ENCODE measurements at places on chromosomes 5 and 9.

- no peak for DNase-seq
Measured at GRCh38 chr5:132269635-132270334, 12.3 kb downstream of the PDLIM4 start.

GRCh38 chr5:129909225-129909624 is 5.0 kb downstream of the CHSY3 start:
- no peak for DNase-seq

DNA sequence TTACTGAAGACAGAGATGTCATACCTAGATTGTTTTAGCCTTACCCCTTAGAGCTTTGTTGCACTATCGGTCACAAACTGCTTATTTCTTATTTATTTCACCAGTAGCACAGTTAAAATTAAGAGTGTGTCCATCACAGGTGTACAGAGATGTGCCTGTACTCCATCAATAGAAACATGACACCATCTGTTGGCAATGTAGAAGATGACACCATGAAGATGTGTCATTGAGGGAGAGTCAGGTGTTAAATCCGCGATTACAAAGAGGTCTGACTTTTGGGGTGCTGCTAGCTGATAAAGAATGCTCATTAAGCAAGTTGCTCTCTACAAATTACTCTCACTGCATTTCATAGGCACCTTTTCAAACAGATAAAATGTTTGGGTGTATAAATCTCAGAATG is 164.4 kb downstream of the SMARCA2 start:
- DNase-seq = no peak

GRCh38 chr5:25544652-25545249 is 900.0 kb upstream of the CDH10 start:
- DNase-seq = peak; percentile 14

DNA sequence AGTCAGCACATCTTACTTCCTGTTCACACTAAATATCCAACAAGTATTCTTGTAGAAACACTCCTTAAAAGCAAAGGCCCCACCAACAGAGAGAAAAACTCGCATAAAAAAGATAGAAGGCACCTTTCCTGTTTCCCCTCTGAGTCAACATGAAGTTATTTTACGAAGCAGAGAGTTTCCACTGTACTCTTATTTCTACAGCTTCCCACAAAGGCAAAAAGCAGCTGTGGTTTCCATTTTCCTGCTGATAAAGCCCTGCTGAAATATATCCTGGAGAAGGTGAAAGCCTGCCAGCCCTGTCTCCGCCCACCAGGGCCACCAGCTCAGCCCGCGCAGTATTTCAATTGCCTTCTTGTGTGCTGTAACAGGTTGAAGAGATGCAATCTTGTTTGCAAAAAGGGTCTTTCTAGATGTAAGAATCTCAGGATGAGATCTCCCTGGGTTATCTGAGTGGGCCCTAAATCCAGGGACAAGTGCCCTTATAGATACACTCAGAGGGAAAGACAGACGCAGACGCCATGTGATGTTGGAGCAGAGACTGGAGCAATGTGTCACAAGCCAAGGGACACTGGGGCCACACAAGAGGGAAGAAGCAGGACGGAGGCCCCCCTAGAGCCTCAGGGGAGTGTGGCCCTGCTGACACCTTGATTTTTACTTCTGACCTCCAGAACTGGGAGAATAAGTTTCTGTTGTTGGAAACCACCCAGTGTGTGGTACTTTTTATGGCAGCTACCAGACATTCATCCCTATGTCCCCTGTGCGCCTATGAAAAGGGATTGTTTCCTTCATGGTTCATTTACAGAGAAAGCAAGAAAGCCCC is 19.9 kb downstream of the SEMA4D start:
- peak; percentile 83 for DNase-seq

GRCh38 chr5:123170816-123171215 is 81.8 kb downstream of the PRDM6 start:
- no peak for DNase-seq

DNA sequence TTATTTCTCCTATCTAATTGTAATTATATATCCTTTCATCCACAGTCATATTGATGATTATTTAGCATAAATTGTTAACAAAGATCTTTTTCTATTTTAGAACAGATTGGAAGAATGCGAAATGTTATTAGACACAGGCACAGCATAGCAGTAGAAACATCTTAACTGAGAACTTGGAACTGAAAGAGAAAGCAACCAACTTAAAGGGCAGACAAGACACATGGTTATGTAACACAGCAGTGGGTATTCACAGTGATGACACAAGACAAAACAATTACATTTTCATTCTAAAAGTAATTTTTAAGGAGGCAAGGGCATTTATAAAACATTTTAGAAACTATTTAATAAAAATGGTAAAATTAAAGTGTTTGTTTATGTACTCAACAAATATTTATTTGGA is 57.7 kb upstream of the MEF2C start:
- no peak for DNase-seq

DNA sequence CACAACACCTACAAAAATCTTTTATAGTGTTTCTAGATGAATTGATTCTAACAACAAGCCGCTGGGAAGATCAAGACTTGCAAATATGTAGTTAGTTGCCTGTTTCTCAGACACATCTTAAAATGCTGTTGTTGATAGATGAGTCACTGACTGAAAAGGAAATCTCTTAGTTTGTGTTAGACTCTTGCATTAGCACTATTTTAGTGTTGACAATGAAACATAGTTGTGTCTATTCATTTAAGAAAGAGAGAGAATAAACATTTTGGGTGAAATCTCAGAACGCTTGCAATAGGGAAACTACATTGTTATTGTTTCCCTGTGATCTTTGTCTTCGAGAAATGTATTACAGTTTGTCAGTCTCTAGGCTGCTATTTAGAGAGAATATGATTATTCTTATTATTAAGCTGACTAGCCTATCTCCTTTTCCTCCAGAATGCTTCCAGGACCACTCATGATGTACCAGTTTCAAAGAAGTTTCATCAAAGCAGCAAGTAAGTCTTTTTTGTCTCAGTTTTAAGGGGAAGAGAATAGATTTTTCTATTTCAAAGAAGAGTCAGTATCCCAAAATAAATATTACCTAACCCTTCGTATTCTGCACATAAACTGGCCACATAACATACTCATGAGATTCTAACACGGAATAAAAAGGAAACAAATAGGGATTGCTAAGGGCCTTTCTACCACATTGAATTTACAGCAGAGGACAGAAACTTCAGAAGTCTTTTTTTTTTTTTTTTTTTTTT is 285.6 kb downstream of the ARHGAP26 start:
- DNase-seq = no peak

DNA sequence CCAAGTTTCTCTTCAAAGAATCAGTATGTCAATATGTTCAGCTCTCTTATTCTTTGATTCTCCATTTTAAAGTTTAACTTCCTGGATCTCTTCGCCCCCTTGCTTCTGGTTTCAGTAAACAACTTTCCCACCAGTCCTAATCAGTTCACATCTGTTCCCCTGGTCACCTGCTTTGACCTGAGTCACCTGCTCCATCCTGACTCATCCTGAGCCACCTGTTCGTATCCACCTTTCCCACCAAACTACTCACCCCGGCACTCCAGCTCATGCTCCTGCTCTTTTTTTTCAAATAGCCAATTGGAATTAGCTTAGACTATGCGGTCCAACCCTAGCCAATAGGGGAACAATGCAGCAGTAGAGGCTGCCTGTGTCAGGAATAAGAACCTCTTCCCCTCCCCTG is 23.6 kb upstream of the CSF1R start:
- no peak for DNase-seq

DNA sequence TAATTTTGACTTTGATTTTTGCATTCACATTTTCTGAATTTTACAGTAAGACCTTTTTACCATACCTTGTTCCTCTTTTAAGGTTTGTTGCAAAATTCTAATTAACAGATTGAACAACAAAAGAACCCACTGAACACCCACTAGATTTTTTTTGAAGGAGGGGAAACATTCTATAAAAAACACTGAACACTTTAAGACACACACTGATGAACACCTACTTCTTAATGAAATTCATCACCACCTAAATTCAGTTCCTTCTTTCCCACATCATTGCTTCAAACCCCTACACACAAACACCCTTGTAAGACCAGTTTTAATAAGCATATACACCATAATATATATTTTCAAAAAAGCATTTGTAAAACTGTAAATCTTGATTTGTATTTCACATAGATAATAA is 559.0 kb upstream of the MEF2C start:
- no peak for DNase-seq

GRCh38 chr5:66179297-66180051 is 35.4 kb downstream of the SREK1 start:
- no peak for DNase-seq

GRCh38 chr5:162824360-162824759 is 613.0 kb upstream of the CCNG1 start:
- DNase-seq = no peak

DNA sequence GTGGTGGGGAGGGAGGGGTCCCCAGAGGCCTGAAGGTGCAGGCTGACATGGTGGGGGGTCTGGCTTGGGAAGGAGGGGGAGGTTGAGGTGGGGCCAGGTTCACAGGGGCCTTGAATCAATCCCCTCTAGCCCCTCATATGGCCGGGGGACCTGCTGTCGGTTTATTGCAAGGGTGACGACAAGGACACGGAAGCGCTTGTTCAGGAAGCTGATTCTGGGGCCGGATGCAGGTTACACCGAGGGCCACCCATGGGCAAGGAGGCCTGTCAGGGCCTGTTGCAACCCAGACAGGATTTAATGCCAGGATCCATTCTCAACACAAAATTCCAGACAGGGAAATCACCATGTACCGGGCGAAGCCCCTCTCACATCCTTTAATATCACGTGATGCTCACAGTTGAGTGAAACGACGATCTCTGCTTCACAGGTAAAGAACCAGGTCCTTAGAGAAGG is 41.6 kb upstream of the SYNPO start:
- DNase-seq = no peak

DNA sequence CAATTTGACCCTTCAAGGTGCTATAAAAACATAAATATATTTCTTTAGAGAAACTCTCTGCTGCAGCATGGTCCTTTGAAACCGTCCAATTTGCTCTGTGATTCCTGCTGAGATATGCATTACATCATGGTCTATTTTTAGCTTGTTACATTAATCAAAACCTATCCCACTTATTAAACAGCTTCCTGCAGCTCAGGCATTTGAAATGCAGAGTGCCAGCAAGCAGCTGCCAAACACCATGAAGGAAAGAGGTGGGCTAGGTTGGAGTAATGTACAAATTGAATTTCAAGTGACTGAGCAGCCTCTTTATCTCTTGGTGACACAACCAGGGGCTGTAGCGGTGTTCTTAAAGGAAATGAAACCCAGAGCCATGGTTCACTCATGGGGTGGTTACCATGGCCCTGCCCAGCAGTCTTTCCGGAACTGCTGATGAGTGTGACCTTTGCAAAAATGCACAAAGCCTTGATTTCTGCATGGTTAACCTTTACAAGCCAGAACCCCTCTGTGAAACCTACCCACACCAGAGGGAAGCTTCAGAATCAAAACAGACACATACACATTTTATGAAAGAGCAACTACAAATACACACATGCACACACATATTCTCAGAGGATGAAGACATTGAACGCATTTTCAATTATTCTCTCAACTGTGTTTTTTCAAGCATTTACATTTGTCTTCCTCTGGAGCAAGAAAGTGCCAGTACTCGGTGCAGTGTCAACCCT is 155.8 kb upstream of the ZNF608 start:
- DNase-seq = peak; percentile 3

DNA sequence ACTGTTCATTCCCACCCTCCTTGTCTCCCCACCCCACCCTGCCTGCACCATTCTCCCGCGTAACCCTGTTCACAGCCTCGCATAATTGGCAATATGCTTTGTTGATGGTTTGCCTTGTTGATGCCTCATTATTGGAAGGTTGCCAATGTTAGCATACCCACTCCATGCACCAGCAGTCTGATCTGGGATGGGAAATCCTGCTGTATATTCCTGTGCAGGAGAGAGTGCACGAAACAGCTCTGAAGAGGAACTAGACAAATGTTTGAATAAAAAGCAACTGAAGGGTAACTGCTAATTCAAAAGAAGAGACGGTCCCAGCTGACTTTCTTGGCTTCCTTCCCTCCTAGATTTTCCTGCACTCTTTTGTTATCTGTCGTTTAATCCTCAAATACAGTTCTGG is 271.7 kb upstream of the TLE4 start:
- no peak for DNase-seq

- no peak for DNase-seq
Measured at GRCh38 chr5:18702821-18703220, 1068.6 kb downstream of the TAF11L14 start.

- no peak for DNase-seq
Measured at GRCh38 chr5:94674490-94675382, 56.3 kb downstream of the SLF1 start.
